ENCODE measurements at places on chromosomes 5 and 9.
A peak's percentile ranks its signal among the peaks of the same experiment; 100 is the strongest.

DNA sequence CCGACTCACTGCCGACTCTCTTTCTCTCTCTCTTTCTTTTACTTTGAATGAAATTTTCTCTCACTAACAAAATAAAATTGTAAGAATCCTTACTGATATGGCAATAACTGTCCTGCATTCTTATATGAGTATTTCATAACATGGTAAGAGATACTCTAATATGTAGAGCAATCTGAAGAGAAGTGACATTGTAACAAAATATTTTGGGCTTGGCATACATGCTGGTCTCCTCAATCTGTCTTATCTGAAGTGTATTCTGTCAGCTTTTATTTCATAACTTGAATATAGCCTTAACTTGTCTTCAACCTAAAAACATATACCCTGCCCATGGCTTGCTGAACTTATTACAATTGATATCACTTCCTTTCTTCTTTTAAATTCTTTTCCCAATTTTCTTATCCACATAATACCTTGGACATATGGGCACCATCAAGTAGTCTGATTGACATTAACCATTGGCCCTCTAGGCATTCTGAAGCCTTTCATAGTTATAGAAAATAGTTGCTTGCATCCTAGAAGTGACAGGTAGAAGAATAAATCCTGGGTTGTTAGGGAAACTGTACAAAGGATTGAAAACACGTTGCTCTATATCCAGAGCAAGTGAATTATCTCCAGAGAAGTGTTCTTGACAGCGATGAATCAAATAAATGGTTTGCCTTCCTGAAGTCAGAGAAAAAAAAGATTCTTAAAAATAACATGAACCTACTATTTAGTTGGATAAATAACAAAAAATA lies 537.6 kb upstream of the TYRP1 start:
- no peak for DNase-seq

DNA sequence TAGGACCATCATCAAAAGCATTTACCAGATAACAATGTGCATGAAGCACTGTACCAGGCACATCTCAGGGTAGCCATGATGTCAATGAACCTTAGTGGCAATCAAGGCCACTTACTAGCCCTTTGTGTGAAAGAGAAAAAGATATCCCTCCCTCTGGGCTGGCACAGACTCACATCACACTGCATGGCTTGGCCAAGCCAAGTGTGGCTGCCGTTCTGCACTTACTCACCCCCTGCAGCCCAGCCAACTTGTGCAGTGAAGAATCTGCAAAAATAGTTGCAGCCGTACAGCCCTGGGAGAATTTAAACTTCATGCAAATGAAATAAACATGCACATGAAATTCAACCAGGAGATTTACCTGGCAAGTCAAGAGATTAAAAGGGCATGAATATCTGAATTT lies 333.5 kb downstream of the DEPDC1B start:
- no peak for DNase-seq

GRCh38 chr5:124677374-124678351 lies 68.8 kb downstream of the ZNF608 start:
- DNase-seq, result no peak

DNA sequence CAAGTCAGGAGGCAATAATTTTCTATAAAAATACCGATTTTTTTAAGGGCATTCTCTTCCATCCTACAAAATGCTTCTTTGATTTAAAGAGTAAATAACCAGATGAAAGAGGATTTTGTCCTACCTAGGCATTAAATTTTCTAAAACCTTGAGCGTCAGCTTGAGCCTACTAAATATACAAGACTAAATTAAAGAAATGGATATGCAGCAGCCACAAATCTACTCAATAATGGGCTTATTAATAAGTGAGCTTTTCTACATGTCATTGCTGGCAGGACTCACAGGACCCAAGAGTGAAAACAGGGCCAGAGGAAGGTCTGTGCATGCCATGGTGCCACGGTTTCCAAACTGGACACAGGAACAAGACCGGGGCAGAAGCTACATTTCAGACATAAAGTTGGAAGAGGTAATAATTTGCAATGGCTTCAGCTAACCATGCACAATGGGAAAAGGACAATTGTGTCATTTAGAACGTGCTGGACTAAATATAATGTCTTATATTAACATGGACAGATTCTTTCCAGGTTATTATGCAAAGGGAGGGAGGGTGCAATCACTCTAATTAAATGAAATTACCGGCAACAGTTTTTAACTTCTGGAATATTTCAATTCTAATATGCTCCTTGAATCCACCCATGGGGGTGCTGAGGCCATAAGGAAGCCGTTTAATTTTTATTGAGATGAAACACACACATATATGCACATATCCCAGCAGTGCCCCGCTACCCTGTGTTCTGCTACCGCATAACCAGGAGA lies 5.2 kb downstream of the WHRN start:
- DNase-seq, result no peak

- DNase-seq, result no peak
Observed at GRCh38 chr9:121538221-121538620, 38.6 kb upstream of the GGTA1 start.

GRCh38 chr5:177357459-177358351 lies at the start of gene RGS14:
Gene RGS14 (plus strand): TSS chr5:177357924. CDS start chr5:177358025, 101 bp downstream.
- DNase-seq, result peak; percentile 65

DNA sequence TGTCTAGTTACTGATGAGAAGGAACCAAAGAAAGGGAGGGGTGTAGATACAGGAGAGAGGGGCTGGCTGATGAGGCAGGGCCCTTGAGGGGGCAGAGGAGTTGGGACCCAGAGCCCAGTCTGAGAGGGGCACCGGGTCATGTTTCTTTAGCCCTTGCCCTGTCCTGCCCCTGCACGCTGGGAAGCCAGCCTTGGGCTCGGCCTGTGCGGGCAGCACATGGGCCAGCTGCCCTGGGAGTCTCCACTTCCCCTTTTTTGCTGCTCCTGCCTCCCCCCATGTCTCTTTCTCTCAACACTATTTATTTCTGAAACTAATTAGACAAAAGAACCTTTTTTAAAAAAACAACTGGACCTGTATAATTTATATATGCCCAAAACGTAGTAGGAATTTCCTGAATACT lies 20.5 kb downstream of the MVB12B start:
- DNase-seq, result no peak
